ENCODE measurements at places on chromosomes 5 and 9. TPM values are rescaled to one million over a fixed set of nuclear protein-coding genes. Genes with fewer than 3 reads are reported as not detected.

Gene CARTPT
- not detected for polyA plus RNA-seq

Gene CTXN3
- not detected for polyA plus RNA-seq

Gene BHMT
- polyA plus RNA-seq: not detected

Gene KCNN2
- 38.7 TPM for polyA plus RNA-seq

Gene PDLIM4
- not detected for polyA plus RNA-seq

Gene SLC34A1
- not detected for polyA plus RNA-seq

Gene ORM1
- 3.5 TPM for polyA plus RNA-seq

Gene ARHGEF37
- polyA plus RNA-seq: 1.1 TPM

Gene FBP2
- not detected for polyA plus RNA-seq

Gene MEIKIN
- polyA plus RNA-seq: 0.85 TPM

Gene LCN10
- polyA plus RNA-seq: not detected

Gene SPAAR
- polyA plus RNA-seq: 0.52 TPM
